ENCODE measurements at places on chromosomes 7 and 10.

DNA sequence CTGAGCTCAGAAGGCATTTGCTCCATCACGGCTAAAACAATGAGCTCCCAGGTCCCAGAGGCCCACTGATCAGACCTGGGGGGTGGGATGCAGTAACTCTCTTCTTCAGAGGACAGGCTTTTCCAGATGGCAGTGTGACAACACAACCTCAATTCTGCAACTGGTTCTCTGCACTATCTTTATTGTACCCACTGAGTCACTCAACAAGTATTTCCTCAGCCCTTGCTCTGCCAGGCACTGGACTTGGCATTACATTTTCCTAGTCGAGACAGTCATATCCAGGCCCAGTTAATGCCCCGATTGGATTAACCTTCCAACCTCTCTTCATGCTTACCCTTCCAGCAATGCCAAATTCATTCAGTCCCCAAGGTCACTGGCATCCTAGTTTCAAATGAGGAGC lies 72.6 kb downstream of the JAZF1 start:
- H3K27me3 ChIP-seq = no peaks in the 10 kb centered on the region
- H3K27ac ChIP-seq = peak overlapping the region; percentile 28
- H3K4me1 ChIP-seq = peaks cover 48% of the 10 kb centered on the region
- H3K4me3 ChIP-seq = no peak overlapping the region
- DNase-seq = no peak

- DNase-seq = peak; percentile 81
- H3K27me3 ChIP-seq = peaks cover 27% of the 10 kb centered on the region
- peak overlapping the region; percentile 84 for H3K4me3 ChIP-seq
- H3K36me3 ChIP-seq = no peaks in the 10 kb centered on the region
- H3K27ac ChIP-seq = peak overlapping the region; percentile 76
These were observed 7.6 kb upstream of the ZNF503 start for GRCh38 chr10:75408911-75409885.

DNA sequence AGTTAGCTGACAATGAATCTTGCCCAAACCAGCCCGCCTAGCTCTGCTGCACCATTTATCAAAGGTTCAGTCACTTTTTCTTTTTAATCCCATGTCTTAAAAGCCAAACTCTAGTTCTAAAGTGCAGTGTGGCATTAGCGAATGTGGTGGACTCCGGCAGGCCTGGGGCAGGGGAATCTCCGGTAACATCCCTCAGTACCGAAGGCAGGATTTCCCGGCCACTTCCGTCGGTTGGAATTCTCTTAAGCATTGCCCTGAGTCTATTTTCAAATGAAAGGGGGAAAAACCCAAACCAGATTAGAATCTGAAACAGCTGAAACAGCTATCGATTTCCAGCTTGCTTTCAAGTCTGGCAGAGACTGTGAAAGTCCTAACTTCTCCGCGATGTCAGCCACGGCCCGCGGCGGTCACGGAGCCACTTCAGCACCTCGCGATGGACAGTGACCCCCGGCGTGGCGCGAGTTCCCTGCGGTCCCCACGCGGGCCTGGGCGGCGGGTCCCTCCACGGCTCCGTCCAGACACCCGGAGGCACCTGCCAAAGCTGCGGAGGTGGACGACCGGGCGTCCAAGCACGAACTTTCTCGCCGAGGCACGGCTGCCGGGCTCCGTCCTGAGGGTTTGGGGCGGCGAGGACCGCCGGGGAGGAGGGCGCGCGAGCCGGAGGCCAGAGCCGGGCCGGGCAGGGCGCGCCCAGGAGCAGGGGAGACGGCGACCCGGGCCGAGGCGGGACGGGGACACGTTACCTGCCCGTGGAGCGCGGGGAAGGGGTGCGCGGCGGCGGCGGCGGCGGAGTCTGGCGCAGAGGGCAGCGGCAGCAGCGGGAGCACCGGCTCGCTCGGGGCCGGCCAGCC lies 745 bp downstream of the TCERG1L start:
- H3K4me1 ChIP-seq = no peaks in the 10 kb centered on the region
- no peak overlapping the region for H3K4me3 ChIP-seq
- H3K27me3 ChIP-seq = peaks cover 88% of the 10 kb centered on the region
- H3K27ac ChIP-seq = no peak overlapping the region

- no peaks in the 10 kb centered on the region for H3K36me3 ChIP-seq
- no peak for DNase-seq
- no peak overlapping the region for H3K27ac ChIP-seq
- H3K27me3 ChIP-seq = no peaks in the 10 kb centered on the region
These were observed 316.1 kb upstream of the ZMIZ1 start for GRCh38 chr10:78752708-78753107.

Data from heart right ventricle (tissue), 16 donors.